ENCODE measurements at places on chromosomes 7 and 10. TPM values are rescaled to one million over a fixed set of nuclear protein-coding genes. Genes with fewer than 3 reads are reported as not detected.

Gene ABLIM1
- total RNA-seq: 98.7 TPM

Gene SLC18A2
- total RNA-seq: not detected

Gene NEUROG3
- total RNA-seq: not detected

Gene UTF1
- total RNA-seq: not detected

Gene NME8
- total RNA-seq: not detected

Gene TRIM8
- 58.9 TPM for total RNA-seq

Gene TAS2R5
- total RNA-seq: not detected

Gene PROSER2
- not detected for total RNA-seq

Gene MCM10
- 5.7 TPM for total RNA-seq

DNA sequence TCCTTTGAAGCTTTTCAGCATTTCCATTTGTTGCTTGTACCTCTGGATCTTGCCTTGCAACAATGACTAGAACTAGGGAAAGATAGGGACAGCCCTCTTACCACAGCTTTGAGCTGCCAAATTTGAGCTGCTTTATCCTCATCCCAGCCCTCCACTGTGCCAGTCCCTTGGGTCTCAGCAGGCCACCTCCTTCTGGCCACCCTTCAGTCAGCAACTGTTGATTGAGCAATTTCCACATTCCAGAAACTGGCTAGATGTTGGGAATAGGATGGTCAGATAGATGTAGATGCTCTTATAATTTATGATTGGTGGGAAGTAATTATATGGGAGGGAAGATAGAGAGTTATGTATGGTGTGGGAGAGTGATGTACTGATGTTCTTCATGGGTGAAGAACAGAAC lies 100.1 kb downstream of the ST7 start:
- no peaks in the 10 kb centered on the region for H3K27me3 ChIP-seq
- H3K4me1 ChIP-seq: peaks cover 18% of the 10 kb centered on the region
- no peak overlapping the region for H3K27ac ChIP-seq
- DNase-seq: no peak

GRCh38 chr7:106793015-106793975 lies 71.8 kb upstream of the PIK3CG start:
- no peak overlapping the region for H3K4me3 ChIP-seq
- no peaks in the 10 kb centered on the region for H3K4me1 ChIP-seq
- H3K36me3 ChIP-seq: no peaks in the 10 kb centered on the region
- peak; percentile 70 for DNase-seq
- no peak overlapping the region for H3K27ac ChIP-seq

- no peak overlapping the region for H3K27ac ChIP-seq
- H3K4me1 ChIP-seq: peaks cover 8% of the 10 kb centered on the region
- no peak for DNase-seq
- no peak overlapping the region for H3K4me3 ChIP-seq
- no peaks in the 10 kb centered on the region for H3K27me3 ChIP-seq
Observed at GRCh38 chr10:72058989-72059842, 29.1 kb downstream of the SPOCK2 start.

- H3K27ac ChIP-seq: no peak overlapping the region
- peaks cover 4% of the 10 kb centered on the region for H3K27me3 ChIP-seq
- H3K36me3 ChIP-seq: no peaks in the 10 kb centered on the region
- DNase-seq: no peak
- H3K4me1 ChIP-seq: no peaks in the 10 kb centered on the region
Observed at GRCh38 chr10:124217031-124217430, 123.6 kb upstream of the CHST15 start.

GRCh38 chr7:39317107-39317506 lies 249.1 kb upstream of the YAE1 start:
- H3K4me1 ChIP-seq: no peaks in the 10 kb centered on the region
- H3K36me3 ChIP-seq: no peaks in the 10 kb centered on the region
- H3K27me3 ChIP-seq: no peaks in the 10 kb centered on the region
- no peak for DNase-seq

DNA sequence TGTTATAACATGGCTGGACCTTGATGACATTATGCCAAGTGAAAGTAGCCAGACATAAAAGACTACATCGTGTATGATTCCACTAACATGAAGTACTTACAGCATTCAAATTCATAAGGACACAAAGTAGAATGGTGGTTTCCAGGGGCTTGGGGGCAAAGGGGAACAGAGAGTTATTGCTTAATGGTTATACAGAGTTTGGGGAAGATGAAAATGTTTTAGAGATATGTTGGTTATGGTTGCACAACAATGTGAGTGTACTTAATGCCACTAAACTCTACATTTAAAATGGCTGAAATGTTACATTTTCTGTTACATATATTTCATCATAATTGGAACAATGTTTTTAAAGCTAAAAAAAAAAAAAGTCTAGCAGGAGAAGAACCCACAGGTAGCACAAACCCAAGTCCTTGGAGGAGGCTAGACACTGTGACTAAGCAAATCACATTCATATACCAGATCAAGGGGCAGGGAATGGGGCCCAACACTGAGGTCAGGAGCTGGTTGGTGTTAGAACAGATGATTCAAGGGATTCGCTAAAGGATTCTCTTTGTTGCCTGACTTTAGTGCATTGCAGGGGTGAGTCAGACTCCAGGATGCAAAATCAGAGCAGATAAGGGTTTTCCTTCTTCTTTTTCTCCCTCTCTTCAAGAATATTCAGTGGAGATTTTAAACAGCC lies 25.1 kb upstream of the AOAH start:
- no peak overlapping the region for H3K27ac ChIP-seq
- no peaks in the 10 kb centered on the region for H3K36me3 ChIP-seq
- H3K4me1 ChIP-seq: peaks cover 12% of the 10 kb centered on the region
- H3K4me3 ChIP-seq: no peak overlapping the region
- H3K27me3 ChIP-seq: no peaks in the 10 kb centered on the region

DNA sequence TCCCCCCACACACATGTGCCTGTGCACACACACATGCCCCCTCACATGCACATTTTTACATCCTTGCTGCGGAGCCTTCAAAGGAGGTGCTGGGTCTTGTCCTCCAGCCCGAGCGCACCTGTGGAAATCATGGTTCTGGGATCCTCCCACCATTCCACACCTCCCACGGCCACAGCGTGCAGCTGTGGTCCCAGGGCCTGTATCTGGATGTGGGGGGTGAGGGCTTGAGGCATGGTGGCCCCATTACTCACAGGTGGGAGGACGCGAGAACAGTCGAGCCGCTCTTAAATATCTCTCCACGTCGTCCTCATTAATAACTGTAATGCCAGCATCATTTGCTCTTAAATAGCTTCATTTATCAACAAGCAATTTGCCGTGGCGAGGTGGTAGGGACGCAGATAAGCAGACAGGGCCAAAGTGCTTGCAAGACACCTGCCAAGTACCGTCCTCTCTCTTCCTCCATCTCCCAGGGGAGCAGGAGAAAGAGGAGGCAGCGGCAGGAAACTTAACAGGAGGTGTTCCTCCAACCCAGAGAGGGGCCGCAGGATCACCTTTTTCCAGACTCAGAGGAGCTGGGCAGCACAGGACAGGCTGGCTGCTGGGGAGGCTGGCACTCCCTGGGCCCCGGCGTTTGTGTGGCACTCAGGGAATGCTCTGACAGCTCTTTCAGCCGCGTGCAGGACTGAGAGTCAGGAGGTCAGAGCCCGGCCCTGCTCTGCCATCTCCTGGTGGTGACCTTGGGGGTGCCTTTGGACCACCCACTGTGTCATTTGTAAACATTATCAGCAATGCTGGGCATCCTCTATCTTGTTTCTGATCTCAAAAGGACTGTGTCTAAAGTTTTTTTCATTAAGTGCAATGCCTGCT lies 87.4 kb downstream of the CDH23 start:
- H3K27ac ChIP-seq: no peak overlapping the region
- DNase-seq: no peak
- no peaks in the 10 kb centered on the region for H3K36me3 ChIP-seq
- no peaks in the 10 kb centered on the region for H3K27me3 ChIP-seq
- no peak overlapping the region for H3K4me3 ChIP-seq
- no peaks in the 10 kb centered on the region for H3K4me1 ChIP-seq

DNA sequence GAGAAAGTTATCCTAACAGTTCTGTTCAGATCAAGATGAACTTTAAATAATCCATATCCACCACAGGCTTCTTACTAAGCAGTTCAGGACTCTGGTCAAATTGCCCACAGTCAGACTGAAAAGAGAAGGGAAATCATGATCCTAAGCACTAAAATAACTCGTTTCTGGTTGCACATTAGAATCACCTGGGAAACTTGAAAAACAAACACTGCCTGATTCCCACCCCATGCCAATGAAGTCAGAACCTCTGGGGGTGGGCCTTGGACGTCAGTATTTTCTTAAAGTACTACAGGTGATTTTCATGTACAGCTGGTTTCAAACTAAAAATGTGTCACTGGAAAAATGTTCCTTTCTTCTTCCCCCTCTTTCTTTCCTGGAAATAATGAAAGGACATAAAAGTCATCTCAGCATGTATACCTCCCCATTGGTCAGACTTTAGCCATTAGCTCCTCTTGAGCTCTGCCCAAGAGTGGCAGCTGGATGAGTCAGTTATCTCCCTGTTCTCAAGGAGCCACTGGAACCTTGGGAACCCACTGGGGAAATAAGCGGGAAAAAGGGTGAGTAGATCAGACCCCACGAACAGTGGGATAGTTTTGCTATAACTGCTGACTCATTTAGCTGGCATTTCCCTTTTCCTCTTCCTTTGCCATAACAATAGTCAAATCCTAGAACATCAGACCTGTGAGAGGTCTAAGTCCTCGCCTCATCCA lies 75.3 kb upstream of the IL6 start:
- no peaks in the 10 kb centered on the region for H3K27me3 ChIP-seq
- peak; percentile 35 for DNase-seq
- no peak overlapping the region for H3K4me3 ChIP-seq
- H3K27ac ChIP-seq: no peak overlapping the region

DNA sequence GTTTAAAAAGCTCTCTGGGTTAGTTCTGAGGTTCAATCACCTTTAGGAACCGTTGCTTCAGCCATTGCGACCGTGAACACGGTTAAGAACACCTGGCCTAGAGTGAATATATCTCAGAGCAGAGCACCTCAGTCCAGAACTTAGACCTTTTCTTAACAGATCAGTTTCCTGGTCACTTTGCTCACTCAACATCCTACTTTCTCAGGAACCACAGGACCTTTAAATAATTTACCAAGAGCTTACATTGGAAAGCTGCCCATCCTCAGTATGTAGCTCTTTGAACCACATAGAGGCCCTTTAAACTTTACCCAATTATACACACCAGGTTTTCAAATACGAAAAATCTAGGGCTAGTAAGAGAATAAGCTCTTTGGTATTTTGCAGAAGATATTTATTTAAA lies 153.2 kb downstream of the NRBF2 start:
- no peaks in the 10 kb centered on the region for H3K4me1 ChIP-seq
- H3K36me3 ChIP-seq: no peaks in the 10 kb centered on the region
- H3K4me3 ChIP-seq: no peak overlapping the region

DNA sequence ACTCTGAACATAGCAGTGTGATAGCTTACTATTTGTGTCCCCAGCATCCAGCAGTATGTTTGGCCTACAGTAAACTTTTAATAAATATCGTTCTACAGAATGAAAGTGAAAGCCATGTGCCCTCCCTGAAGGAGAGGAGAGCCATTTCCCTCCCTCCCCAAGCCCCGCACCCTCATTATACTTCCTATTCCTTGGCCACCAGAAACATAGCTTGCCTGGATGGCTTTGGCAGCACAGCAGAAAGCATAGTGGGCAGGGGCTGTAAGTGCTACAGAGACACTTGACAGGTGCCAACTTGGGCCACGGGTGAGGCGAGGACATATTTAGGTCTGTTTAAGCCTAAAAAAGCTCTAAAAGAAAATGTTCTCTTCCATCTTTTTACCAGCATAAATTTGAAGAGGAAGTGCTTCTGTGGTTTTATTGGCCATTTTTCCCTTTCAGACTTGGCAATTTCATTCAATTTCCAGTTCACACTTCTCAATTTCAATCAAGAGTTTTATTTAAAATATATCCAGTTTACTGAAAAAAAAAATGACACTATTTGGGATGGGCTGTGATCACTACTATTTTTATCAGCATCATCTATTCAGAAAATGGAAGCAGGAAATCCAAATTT lies 12.7 kb downstream of the HHEX start:
- no peaks in the 10 kb centered on the region for H3K36me3 ChIP-seq
- no peak for DNase-seq
- peaks cover 24% of the 10 kb centered on the region for H3K4me1 ChIP-seq
- no peak overlapping the region for H3K4me3 ChIP-seq
- peaks cover 32% of the 10 kb centered on the region for H3K27me3 ChIP-seq
- H3K27ac ChIP-seq: no peak overlapping the region

DNA sequence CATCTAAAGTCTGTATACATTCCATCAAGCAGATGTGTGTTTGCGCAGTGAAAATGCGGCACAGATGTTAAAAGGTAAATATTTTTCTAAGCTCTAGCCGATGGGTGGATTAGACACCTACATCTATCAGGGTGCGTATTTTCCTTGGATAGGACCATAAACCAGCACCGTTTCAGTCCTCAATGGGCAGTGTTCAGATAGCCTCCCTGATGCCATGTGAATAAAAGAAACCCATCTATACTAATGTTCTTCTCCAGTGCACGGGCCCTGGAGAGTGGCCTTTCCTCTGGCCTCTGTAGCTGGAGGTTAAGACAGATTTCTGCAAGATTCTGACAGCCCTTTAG lies 103.5 kb downstream of the PARP12 start:
- peaks cover 20% of the 10 kb centered on the region for H3K36me3 ChIP-seq
- no peaks in the 10 kb centered on the region for H3K27me3 ChIP-seq
- no peak for DNase-seq
- no peaks in the 10 kb centered on the region for H3K4me1 ChIP-seq

GRCh38 chr10:122915700-122916099 lies 5.3 kb downstream of the FAM24A start:
- H3K27me3 ChIP-seq: no peaks in the 10 kb centered on the region
- DNase-seq: no peak
- no peaks in the 10 kb centered on the region for H3K4me1 ChIP-seq
- H3K27ac ChIP-seq: no peak overlapping the region

GRCh38 chr7:131909151-131909768 lies 352.8 kb upstream of the PODXL start:
- no peak overlapping the region for H3K27ac ChIP-seq
- H3K4me3 ChIP-seq: peak overlapping the region; percentile 44
- peak; percentile 25 for DNase-seq
- H3K4me1 ChIP-seq: peaks cover 6% of the 10 kb centered on the region
- peaks cover 65% of the 10 kb centered on the region for H3K27me3 ChIP-seq

GRCh38 chr7:69691327-69691726 lies 93.1 kb downstream of the AUTS2 start:
- no peak overlapping the region for H3K27ac ChIP-seq
- no peaks in the 10 kb centered on the region for H3K36me3 ChIP-seq
- H3K4me1 ChIP-seq: peaks cover 5% of the 10 kb centered on the region

DNA sequence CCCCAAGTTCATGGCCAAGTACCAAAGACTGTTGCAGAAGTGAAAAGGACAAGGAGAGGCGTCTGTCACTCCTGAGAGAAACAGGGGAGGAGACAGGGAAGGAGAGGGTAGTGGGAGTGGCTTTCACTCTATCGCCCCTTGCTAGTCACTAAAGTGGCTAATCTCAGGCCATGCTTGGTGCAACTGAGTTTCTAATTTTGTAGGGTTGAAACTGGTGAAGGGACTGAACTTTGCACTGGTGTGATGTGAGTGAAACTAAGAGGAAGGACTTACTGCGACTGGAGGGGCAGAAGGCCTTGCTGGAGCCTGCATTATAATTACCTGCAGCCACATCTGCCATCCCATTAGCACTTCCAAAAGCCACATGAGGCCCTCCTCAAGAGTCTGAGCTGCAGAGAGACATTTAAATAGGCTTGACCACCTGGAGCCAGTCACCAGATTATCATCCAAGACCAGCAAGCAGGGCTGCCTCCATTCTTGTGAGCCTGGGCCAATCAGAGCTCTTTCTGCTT lies 107.2 kb upstream of the EEPD1 start:
- H3K27me3 ChIP-seq: no peaks in the 10 kb centered on the region
- DNase-seq: no peak
- H3K4me1 ChIP-seq: peaks cover 7% of the 10 kb centered on the region

GRCh38 chr7:27947586-27948278 lies 207.8 kb downstream of the TAX1BP1 start:
- no peak overlapping the region for H3K27ac ChIP-seq
- H3K27me3 ChIP-seq: no peaks in the 10 kb centered on the region
- H3K4me1 ChIP-seq: peaks cover 27% of the 10 kb centered on the region
- no peaks in the 10 kb centered on the region for H3K36me3 ChIP-seq
- no peak overlapping the region for H3K4me3 ChIP-seq
